ENCODE measurements at places on chromosomes 11 and 22.

GRCh38 chr22:17284888-17285287, 65.7 kb upstream of the ADA2 start:
- peaks cover 15% of the 10 kb centered on the region for H3K4me1 ChIP-seq
- H3K27me3 ChIP-seq: no peaks in the 10 kb centered on the region
- no peak overlapping the region for H3K27ac ChIP-seq
- no peaks in the 10 kb centered on the region for H3K36me3 ChIP-seq
- DNase-seq: no peak

GRCh38 chr11:92475316-92475715, 250.7 kb downstream of the FAT3 start:
- H3K36me3 ChIP-seq: no peaks in the 10 kb centered on the region
- H3K27me3 ChIP-seq: no peaks in the 10 kb centered on the region
- no peak for DNase-seq
- no peak overlapping the region for H3K4me3 ChIP-seq

DNA sequence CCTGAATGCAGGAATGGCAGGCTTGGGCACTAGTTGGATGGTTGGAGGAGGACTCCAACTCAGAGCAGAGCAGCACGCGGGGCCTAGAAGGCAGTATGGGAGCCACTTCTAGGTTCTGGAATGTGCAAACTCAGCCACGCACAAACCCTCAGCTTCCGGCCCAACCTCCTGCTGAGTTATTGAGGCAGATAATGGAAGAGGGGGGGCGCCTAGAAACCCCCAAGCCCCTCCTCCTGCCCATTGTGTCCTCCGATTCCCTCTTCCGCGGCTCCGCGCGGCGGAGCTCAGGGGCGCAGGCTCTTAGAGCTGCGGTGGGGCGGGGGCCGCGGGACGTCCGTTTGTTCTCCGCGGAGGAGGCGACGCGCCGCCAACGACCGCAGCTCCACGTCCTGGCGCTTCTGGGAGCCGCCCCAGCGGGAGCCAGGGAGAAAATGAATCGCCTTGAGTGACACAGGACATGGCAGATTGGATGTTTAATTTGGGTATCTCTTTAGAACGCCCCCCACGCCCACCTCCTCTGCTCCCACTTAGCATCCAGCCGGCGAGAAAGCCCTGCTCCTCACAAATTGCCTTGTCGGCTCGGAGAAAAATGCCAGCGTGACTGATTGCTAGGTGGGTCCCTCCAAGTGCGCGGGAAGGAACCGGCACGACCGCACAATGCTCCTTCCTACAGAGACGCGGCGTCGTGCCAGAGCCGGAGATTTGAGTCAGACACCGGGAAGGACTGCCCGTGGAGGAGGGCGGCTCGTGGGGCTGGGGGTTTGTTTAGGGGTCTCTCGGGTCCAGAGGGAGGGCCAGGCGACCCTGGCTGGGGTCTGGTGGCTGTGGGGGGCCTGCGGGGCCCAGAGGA, 144.6 kb downstream of the NECTIN1 start:
- H3K36me3 ChIP-seq: no peaks in the 10 kb centered on the region
- H3K27ac ChIP-seq: no peak overlapping the region
- peaks cover 7% of the 10 kb centered on the region for H3K4me1 ChIP-seq
- DNase-seq: peak; percentile 37
- H3K27me3 ChIP-seq: peaks cover 47% of the 10 kb centered on the region
- H3K4me3 ChIP-seq: peak overlapping the region; percentile 6

DNA sequence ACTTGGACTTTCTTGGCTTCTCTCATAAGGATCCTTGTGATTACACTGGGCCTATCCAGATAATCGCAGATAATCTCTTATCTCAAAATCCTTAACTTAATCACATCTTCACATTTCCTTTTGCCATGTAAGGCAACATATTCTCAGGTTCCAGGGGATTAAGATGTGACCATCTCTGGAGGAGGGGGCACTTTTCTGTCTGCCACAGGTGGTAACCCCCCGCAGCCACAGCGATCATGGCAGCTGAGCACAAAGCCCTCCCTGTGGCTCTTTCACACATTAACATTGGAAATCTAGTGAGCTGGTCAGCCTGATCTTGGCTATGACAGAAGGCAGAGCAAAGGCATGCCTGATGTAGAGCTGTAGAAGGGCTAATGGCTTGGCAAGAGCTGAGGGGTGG, 69.1 kb upstream of the CD82 start:
- DNase-seq: no peak
- no peak overlapping the region for H3K4me3 ChIP-seq

DNA sequence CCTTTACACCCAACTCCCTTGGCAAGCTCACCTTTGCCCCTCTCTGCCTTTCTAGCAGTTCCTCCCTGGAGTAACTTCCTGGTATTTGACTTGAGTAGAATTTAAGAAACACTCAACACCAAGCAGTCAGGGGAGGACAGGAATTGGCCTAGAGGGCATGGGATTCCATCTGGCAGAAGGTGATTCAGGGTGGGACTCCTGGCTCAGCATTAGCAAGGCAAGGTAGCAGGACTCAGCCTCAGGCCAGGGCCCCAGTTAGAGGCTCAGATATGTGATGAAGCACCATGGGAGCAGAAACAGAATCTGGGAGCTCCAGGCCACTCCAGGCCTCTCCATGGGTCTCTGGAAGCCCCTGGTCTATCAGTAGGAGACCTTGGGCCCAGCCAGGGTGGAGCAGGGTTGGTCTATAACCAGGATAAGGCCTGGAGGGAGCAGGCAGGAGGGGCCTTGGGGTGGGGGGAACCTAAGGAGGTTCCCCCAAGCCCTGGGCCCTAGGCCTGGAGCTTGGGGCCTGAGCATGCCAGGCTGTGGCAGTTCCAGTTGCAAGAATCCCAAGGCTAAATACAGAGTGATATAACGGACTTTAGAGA, 148.2 kb downstream of the PARVA start:
- H3K4me3 ChIP-seq: no peak overlapping the region
- H3K27me3 ChIP-seq: no peaks in the 10 kb centered on the region
- H3K4me1 ChIP-seq: no peaks in the 10 kb centered on the region
- DNase-seq: no peak
- H3K36me3 ChIP-seq: no peaks in the 10 kb centered on the region

- no peak overlapping the region for H3K4me3 ChIP-seq
- DNase-seq: no peak
- no peaks in the 10 kb centered on the region for H3K27me3 ChIP-seq
Observed at GRCh38 chr22:24893341-24894070, 53.0 kb downstream of the LHFPL7 start.

DNA sequence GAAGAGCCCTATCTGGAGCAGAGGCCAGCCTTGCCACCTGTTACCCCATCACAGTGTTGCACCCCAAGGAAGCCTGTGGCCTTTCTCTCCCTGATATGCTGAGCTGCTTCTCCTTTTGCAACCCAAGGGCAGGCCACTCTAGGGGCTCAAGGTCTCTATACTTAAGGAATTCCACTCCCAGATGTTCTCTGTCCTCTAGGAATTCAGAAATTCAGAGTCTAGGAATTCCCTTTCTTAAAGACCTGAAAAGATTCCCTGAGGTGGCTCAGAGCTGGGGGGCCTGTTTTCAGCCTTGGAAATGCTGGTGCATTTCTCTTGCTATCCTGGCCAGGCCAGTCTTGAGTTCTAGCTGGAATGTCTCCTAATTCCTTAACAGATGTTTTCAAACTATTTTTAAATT, 68.0 kb upstream of the OLFML1 start:
- H3K27ac ChIP-seq: no peak overlapping the region
- H3K27me3 ChIP-seq: peaks cover 19% of the 10 kb centered on the region
- peaks cover 1% of the 10 kb centered on the region for H3K36me3 ChIP-seq
- peaks cover under 1% of the 10 kb centered on the region for H3K4me1 ChIP-seq
- H3K4me3 ChIP-seq: no peak overlapping the region
- no peak for DNase-seq

- peak overlapping the region; percentile 95 for H3K27ac ChIP-seq
- peaks cover 56% of the 10 kb centered on the region for H3K36me3 ChIP-seq
- DNase-seq: no peak
- H3K4me3 ChIP-seq: no peak overlapping the region
- no peaks in the 10 kb centered on the region for H3K27me3 ChIP-seq
Observed at GRCh38 chr11:102428696-102429095, 23.9 kb downstream of the TMEM123 start.

GRCh38 chr22:37633089-37633624, 6.3 kb upstream of the SH3BP1 start:
- peak overlapping the region; percentile 83 for H3K27ac ChIP-seq
- H3K4me1 ChIP-seq: peaks cover 50% of the 10 kb centered on the region
- DNase-seq: peak; percentile 35
- no peaks in the 10 kb centered on the region for H3K27me3 ChIP-seq
- H3K4me3 ChIP-seq: no peak overlapping the region

GRCh38 chr11:10719616-10720015, 26.1 kb upstream of the IRAG1 start:
- no peaks in the 10 kb centered on the region for H3K36me3 ChIP-seq
- peaks cover 2% of the 10 kb centered on the region for H3K4me1 ChIP-seq
- no peaks in the 10 kb centered on the region for H3K27me3 ChIP-seq
- no peak overlapping the region for H3K4me3 ChIP-seq
- H3K27ac ChIP-seq: no peak overlapping the region

DNA sequence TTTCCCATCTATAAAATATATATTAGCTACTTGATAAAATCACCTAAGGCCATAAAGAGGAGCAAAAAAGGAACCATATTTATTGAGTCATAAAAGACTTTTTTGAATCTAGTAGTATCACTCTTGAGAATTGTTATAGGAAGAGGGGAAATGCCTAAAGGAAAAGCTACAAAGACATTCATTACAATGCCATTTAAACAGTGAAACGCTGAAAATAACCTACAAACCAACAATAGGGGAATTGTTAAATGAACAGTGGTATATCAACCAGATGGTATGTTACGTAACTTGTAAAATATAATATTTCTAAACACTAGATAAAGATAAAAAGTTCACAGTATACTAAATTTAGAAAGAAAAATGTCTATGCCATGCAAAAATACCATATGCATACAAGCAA, 47.5 kb downstream of the FAM181B start:
- H3K27ac ChIP-seq: no peak overlapping the region
- no peak for DNase-seq
- H3K36me3 ChIP-seq: no peaks in the 10 kb centered on the region
- H3K27me3 ChIP-seq: peaks cover 4% of the 10 kb centered on the region
- no peaks in the 10 kb centered on the region for H3K4me1 ChIP-seq
- no peak overlapping the region for H3K4me3 ChIP-seq
